Foreskin keratinocyte (primary cell): ENCODE measurements at places on chromosomes 7 and 10.

- peak; percentile 65 for DNase-seq
These were observed 53.7 kb downstream of the SLC16A12 start for GRCh38 chr10:89481662-89482061.

- no peak for DNase-seq
These were observed 24.2 kb downstream of the MYPN start for GRCh38 chr10:68133523-68133922.

- DNase-seq, result no peak
These were observed 394.6 kb downstream of the SDK1 start for GRCh38 chr7:3695602-3696001.

- DNase-seq, result no peak
These were observed 181.7 kb downstream of the LRMDA start for GRCh38 chr10:75612904-75613684.

DNA sequence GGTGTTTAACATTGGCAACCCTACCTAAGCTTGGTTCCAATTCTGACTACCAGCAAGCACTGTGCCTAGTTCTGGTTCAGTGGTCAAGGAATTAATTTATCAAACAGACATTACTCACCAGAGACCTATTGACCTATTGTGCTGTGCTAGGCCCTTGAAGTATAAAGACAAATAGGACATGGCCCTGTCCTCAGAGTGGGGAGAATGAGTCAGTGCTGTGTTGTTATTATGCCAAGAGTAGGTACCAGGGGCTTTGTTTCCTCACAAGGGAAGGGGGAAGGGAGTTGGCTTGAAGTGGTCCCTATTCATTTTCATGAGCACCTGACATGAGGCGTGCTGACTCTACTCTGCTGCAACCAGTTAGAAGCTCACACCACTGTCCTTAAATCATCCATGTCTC is 62.6 kb upstream of the PLPP4 start:
- no peak for DNase-seq

- DNase-seq, result no peak
These were observed 9.2 kb downstream of the CDHR3 start for GRCh38 chr7:105972276-105972675.

- DNase-seq, result no peak
These were observed 514 bp upstream of the GAD2 start for GRCh38 chr10:26215935-26216584.

DNA sequence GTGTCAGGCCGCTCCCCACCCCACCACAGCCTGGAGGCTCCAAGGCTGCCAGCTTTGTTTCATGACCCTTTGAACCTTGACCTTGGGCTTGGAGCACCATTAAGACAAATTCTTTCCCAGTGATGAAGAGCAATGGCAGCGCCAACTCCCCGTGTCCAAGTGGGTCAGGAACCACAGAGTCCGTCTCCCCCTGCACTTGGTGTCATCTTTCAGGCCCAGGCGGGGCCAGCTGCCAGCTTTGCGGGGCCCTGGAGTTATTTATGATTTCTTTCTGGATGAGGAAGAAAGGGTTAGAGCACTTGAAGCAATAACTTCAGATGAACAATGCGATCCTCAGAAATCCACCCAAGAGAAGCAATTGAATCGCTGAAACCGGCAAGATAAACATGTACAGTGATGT is 110.8 kb downstream of the MYL10 start:
- no peak for DNase-seq

DNA sequence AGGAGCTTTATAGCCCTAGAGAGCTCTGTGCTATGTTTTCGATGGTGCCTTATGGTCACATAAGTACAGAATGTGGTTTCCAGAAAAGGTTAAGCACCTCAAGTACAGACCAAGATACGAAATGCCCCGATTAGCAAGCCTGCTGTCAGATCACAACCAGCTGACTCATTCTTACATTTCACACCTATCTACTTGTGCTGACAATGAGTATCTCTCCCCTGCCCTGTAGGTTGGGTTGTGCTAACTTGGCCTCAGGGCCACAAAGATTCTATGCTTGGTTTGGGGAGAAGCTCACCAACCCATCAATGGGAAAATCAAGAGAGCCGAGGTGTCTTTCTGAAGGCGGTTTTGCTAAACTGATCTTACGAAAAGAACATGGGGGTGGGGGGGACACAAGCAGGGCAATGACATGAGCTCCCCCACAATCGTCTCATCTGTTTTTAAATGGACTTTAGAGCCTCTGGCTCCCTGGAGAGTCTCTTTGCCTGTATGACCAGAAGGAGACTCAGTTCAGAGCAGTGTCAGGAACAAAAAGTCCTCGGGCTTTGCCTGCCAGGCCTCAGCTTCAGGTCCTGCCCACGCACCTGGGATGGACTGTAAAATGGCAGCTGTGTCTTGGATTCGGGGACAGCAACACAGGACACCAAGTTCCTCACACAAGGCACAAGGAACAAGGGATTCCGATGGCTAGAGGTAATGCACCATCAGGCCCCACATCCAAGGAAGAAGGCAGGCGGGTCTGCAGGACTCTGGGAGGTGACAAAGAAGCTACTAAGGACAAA is 55.1 kb downstream of the FAM53B start:
- DNase-seq, result peak; percentile 57

DNA sequence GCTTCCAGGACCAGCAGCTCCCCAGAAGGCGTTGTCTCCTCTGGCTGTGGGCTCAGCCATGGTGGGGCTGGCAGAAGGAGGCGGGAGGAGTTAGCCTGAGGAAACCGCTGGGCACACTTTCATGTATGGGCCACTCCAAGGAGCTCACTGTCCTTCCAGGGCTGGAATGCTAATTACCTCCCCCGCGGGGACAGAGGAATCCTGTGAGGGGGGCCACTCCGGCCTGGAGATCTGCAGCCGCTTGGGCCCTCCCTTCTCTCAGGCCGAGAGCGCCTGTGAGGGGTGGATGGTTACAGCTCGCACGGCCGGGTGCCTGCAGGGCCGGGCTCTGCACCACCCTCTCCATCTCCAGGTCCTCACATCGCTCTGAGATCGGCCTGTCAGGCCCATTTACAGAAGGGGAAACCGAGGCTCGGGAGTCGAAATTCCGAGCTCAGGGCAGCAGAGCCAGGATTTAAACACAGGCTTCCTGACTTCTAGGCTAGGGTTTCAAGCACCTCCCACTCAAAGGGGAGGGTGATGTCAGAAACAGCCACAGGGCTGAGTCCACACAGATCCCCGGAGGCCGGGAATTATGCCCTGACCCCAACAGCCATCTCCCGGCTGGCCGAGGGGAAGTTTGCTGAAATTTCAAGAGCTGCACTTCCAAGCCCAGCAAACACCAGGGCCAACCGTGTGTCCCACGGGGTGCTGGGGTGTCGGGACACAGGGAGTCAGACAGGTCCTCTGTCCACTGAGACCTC is 59.1 kb downstream of the PDGFA start:
- no peak for DNase-seq

DNA sequence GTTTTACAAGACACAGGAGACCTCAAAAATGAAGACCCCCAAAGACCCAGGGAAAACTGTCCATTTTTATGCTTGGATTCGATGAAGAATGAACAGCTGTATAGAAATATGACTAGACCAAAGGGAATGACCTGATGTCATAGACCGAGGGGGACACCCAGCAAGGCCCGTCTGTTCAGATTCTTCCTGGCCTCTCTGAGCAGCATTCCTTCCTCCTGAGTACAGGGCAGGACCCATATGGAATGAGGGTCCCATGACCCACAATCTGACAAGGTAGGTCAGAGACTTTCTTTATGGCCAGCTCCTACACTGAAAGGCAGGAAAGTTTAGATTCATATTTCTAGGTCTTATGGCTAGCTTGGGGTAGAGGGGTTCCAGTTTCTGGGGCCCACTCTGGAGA is 356.0 kb downstream of the GATA3 start:
- no peak for DNase-seq

DNA sequence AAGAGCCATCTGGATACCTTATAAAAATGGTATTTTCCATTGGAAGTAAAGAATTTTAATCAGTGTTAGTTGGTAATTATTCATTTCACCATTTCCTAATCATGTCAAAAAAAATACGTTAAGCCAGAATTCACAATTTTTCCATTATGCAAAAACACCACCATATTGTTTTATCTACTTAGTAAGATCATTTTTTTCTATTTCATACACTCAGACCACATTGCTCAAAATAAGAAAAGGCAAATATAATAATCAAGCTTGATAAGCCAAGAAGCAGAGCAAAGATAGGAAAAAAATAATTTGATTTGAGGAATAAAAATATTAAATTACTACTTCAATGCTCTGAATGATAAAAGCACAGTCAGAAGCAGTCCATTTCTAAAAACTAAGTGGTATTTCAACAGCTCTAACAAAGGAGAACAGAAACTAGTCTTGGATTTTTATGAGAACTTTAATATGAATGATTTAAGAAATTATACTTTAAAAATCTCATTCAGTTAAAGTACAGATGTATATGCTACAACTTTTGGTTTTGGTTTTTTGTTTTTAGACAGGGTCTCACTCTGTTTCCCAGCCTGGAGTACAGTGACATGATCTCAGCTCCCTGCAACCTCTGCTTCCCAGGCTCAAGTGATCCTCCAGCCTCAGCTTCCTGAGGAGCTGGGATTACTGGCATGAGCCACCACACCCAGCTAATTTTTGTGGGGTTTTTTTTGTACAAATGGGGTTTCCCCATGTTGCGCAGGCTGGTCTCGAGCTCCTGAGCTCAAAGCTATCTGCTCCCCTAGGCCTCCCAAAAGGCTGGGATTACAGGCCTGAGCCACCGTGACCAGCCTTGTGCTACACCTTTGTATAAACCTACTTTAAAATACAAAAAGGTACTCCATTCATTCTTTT is 46.6 kb downstream of the LRRN3 start:
- DNase-seq, result peak; percentile 47

DNA sequence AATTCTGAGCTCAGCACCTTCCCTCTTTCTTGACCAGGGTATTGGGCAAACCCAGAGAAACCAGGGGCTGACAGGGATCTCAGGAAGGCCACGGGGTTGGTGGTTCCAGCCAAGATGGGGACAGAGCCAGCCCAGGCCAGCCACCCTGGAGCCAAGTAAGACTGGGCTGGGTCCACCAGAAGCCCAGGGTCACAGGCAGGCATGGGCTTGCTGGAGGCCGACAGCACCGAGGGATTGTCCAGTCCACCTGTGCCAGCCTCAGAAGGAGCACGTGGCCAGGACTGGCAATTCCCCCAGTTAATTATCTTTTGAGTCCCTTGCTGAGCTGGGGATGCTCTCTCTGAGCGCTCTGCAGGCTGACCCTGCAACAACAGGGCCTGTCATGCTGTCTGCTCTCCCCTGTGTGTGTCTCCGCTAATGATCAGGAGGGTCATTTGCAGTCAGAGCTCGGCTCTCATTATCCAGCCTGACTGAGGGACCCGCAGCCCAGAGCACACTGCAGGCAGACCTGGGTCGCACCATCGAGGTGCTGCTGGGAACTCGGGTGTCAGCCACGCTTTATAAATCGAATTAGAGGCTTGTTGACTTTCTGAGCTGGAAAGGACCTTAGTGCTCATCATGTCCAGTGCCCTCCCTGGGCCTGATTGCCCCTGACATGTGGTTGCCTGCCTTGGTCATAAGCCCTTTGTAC is 69.5 kb upstream of the PPIF start:
- DNase-seq, result no peak

DNA sequence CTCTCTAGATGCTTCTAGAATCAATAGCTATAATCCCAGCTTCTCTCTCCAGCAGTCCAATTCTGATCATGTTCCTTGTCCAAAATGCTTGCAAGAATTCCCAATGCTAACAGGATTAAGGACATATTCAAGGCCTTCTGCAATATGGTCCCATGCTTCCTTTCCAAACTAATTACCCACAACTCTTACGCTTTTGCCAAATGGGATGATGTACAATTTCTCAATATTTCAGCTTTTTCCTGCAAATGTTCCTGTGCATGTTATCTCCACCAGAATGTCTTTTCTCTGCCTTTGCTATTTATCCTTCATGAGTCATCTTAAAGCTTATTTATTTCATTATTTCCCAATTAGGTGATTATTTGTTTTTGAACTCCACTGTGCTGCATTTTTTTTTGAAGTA is 556.4 kb downstream of the SORCS1 start:
- no peak for DNase-seq

DNA sequence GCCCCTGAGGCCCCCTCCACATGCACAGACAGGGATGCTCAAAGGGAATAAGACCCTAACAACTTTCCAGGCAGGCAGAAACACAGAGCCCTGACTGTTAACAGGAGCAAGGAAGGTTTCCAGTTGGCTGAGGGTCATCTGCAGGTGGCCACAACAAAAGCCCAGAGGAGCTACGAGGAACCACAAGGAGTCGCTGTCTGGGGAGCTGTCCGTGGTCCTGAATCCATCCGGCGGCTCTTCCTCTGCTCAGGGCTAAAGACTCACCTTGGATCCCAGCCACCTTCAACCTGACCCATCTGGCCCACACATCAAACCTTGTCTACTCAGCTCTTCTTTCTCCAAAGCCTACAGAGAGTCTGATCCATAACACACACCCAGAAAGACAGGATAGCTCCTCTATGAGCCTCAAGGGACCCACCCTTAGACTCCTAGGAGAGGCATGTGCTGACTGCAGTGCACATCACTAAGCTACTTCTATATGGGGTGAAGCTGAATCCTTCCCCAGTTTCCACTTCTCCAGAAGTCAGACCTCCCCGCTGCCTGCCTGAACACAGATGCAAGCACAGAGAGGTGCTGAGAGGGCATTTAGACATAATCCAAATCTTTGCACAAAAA is 104.0 kb downstream of the SLIT1 start:
- no peak for DNase-seq
